HS-5 (cell line): ENCODE measurements at places on chromosomes 1 and 21.

DNA sequence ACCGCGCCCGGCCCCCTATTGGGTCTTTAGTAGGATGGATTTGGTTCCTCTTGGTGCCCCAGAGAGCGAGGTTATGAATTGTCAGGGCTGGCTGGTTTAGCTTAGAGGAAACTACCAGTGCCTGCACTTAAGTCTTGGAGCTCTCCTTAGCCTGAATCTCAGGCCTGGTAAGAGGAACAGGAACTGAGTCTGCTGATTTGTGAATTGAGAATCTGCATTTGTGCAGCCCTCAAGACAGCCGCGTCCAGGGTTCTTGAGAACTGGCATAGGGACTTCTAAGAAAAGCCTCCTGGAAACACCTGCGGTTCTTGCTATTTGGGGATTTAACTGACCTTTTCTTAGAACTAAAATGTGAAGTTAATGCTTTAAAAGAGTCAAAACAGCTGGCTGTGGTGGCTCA, 1.7 kb downstream of the NECAP2 start:
- DNase-seq: no peak

DNA sequence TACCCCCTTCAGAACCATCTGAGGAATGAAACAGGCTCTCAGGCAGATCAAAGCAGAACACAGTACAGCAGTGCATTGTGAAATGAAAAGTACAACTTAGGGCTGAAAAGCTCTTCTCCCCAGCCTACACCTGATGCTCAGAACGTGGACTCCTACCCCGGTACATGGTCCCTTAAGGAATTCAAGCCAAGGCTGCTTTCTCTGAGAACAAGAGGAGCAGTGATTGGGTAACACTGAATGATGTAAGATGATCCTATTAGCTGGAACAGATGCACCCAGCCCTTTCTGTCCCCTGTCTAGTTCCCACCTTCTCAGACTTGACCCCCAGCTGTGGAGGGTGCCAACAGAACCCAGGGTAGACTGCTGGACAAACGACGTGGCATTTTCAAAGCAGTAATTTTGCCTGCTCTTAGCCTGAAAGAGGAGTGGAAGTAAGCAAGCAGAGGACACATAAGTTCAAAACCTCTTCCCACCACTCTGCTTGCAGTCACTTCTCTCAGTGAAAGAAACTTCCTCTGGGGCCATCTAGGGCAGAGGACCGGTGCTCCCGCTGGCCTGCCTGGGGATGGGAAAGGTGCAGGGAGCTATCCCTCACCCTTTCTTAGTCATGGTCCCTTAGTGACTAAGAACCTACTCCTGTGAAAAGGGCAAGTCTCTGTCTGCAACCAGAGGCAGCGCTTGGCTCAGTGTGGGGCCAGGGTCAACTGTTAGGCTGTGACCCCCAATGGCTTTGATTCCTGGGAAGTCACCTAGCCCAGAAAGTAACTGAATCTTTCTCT, 72.7 kb downstream of the TRABD2B start:
- DNase-seq: no peak

- no peak for DNase-seq
These were observed 17.7 kb downstream of the KCNC4 start for GRCh38 chr1:110227774-110228173.

DNA sequence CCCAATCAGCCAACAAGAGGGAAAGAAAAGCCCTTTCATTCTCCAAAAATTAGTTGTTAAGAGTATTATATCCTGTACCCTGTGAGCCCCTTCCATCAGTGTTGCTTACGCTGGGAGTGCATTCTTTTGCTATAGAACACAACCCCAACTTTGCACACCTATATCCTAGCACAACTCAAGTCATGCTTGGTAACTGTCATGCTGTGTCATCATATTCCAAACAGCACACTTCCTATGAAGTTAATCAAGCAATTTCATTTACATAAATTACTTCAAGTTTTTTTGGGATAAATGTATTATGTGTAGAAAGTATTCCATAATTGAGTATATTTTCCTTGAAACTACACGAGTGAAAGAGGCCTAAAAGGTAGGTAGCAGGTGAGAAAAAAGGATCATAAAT, 20.0 kb downstream of the FUBP1 start:
- no peak for DNase-seq

GRCh38 chr1:242162140-242162539, 163.2 kb upstream of the MAP1LC3C start:
- DNase-seq: no peak

DNA sequence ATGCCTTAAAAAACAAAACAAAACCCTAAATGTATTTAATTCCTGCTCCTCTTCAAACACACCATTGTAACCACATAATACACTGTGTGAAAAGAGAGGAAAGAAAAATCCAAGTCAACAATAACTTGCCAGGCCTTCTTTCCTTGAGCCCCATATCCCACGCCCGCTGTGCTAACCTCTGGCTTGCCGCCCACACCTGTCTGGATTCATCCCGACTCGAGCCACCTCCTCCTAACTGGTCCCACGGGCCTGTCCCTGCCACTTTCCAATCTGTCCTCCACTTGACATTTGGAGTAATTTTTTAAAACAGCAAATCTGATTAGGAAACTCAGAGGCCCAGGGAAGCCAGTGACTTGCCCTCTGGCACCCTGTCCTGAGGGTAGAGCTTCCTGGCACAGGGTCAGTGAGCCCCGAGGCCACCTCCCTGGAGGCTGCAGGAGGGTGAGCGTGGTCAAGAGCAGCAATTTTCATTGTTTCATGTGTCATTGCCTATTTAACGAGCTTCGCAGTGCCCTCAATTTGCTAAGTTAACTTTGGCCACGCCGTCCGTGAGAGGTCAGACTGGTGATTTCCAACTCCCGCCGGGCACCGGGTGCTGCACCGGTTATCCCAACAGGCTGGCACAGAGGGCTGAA, 54.1 kb downstream of the B3GALT5 start:
- no peak for DNase-seq

- DNase-seq: no peak
These were observed 15.6 kb upstream of the TTLL10 start for GRCh38 chr1:1157914-1158710.

- no peak for DNase-seq
These were observed 79.8 kb upstream of the WNT4 start for GRCh38 chr1:22222723-22223122.

- no peak for DNase-seq
These were observed 30.8 kb upstream of the ADARB1 start for GRCh38 chr21:45043541-45044020.

- no peak for DNase-seq
These were observed 17.5 kb downstream of the NKAIN1 start for GRCh38 chr1:31222176-31222575.

GRCh38 chr1:177944016-177944949, 25.6 kb downstream of the SEC16B start:
- DNase-seq: no peak

GRCh38 chr1:38063616-38064015, 17.0 kb upstream of the POU3F1 start:
- no peak for DNase-seq

- no peak for DNase-seq
These were observed 15.7 kb upstream of the LUZP1 start for GRCh38 chr1:23184212-23184934.

DNA sequence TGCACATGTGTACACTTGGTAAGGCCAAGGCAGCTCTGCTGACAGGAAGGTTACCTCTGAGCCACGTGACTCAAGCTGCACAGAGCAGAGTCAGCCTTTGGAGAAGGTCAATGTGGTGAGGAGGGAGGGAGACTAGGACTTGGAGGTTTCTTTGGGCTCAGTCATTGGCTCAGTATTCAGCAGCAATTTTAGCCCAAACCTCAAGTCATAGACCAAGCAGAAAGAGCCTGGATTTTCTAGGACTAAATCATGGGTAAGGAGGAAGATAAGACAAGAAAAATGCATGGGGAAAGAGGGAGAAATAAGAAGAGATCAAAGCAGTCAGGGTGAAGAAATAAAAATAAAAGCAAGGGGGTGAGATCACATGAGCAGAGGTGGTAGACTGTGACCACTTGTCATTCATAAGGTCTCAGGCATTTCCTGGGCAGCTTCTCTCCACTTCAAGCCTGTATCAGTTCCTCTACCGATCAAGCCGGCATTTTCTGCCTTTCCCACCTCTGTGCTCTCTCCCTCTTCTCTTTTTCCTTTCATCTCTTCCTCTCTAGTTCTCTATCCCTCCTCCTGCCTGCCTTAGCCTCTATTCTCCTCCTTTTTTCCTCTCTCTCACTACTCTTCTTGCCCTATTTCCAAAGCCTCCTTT, 51.7 kb upstream of the DUSP10 start:
- DNase-seq: no peak

GRCh38 chr21:37668462-37669239, 247.6 kb downstream of the KCNJ6 start:
- DNase-seq: no peak

DNA sequence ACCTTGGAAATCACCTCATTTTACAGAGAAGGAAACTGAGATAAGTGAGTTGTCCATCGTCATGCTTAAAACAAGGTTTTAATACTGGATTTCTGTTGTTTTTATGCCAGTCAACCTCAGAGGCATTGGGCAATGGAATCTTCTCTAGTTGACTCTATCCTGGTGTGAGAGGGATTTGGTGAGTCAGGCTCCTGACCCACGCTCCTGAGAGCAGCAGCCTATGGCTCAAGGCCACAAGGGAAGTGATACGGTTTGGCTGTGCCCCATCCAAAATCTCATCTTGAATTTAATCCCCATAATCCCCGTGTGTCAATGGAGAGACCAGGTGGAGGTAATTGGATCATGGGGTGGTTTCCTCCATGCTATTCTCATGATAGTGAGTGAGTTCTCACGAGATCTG, 90.1 kb downstream of the TLR5 start:
- DNase-seq: no peak

DNA sequence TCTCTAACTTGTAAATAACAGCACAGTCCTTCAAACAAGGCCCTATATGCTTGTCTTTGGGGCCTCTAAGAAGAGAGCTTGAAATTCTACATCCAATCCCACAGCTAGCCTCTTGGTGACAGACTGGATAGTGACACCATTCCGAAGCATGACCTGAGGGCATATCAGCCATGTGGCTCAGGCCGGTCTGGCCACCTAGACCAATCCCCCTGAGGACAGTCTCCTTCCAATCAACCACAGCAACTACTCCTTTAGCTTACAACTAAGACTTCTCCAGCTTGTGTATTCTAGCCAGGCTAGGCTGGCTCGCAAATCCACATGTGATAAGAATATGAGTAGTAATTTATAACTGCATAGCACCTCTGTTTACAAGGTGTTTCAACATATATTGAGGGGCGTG, 14.0 kb downstream of the BCAR3 start:
- no peak for DNase-seq

- DNase-seq: no peak
These were observed 95.6 kb upstream of the RAB3GAP2 start for GRCh38 chr1:220367833-220368232.

DNA sequence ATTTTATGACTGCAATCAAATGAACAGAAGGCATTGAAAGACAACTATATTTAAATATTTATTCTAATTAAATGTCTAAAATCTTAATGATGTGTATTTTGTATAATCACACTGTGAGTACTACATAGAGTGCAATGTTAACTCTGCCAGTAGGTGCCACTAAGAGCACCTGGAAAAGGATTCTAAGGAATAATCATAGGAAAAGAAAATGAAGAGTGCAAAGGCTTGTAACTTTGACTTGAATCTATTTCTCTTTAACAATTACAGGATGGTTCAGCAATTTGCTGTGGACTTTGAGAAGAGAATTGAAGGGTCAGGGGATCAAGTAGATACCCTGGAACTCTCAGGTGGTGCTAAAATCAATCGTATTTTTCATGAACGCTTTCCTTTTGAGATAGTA, 200.4 kb downstream of the DNM3 start:
- no peak for DNase-seq

DNA sequence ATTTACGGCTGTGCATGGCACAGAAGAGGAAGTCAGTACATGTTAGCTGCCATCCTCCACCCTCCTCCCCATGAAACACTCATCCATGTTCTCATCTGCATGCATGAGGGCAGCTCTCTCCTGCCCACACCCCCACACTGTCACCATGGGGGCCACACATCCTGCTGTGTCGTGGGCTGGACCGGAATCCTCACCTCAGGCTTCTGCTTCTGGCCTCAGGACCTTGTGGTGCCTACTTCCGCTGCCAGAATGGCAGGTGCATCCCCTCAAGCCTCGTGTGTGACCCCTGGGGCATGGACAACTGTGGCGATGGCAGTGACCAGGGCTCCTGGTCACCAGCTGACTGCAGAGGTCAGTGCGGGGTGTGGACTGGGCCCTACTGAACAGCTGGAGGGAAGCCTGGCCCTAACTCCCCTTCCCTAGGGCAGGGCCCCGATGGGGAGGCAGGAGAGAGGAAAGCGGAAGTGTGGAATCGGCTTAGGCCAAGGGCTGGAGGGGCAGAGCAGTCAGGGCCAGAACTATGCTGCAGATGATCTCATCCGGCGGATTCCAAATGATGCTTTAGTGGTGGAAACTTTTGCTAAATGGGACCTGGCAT, 3.8 kb downstream of the LDLRAD2 start:
- DNase-seq: no peak

GRCh38 chr21:27036736-27037301, 69.9 kb upstream of the ADAMTS5 start:
- DNase-seq: no peak

- DNase-seq: no peak
These were observed 125.9 kb downstream of the MRPS6 start for GRCh38 chr21:34199121-34199910.

DNA sequence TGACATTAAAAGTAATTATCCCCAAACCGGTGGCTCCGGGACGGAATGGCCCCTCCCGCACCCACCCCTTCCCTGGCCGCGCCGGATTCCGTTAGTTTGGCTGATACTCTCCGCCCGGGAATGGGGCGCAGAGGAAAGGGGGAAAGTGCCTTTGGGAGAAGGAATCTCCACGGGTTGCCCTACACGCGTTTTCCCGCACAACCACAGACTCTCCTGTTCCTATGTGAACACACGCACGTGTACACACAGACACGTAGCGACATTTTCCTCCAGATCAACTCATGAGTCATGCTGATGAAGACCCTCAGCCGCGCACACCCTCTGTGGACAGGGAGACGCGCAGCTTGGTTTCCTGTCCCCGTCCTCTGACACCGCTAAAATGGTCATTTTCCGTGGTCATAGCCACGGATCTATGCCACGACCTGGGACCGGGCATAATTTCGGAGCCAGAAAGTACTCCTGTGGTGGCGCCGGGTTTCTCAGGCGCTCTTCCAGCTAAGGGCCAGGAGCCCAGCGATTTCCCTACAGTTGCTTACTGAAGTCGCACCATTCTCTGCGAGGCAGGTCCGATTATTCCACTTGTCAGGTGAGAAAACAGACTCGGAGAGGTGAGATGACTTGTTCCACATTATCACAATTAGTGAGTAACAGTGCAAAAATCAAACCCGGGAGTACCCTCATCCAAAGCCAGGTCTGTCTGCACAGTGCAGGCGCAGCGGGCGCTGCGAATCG, 4.0 kb upstream of the DMRTA2 start:
- DNase-seq: no peak
